CD4-positive, alpha-beta T cell treated with Interferon gamma for 1 hour (primary cell): ENCODE measurements at places on chromosomes 13 and 19.
A peak's percentile ranks its signal among the peaks of the same experiment; 100 is the strongest.

DNA sequence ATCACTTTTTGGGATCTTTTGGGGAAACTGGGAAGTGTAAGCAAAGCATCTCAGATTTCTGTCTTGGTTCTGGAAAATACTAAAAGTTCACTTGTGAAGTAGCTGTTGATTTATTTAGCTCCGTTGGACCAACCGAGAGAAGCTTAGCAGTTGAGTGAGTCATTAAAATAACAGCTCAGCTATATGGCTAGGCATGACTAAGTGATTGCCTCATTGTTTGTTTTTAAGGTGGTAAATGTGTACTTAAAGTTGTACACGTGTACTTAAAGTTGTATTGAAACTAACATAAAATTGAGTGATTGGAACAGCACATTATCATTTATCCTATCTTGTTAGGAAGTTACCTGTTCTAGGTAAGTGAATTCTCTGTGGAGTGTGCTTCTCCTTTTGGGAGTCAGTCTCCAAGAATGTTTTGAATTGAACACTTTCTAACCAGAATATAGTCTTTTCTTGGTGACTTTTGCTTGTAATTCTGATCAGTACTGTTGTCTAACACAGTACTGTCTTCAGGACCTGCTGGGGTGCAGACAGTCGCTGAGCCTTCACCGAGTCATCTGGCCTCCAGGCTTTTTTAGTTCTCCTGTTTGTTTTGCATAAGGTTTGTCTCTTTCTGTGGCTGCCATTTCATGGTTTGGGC, 2.9 kb upstream of the DCUN1D2 start:
- no peak for DNase-seq

DNA sequence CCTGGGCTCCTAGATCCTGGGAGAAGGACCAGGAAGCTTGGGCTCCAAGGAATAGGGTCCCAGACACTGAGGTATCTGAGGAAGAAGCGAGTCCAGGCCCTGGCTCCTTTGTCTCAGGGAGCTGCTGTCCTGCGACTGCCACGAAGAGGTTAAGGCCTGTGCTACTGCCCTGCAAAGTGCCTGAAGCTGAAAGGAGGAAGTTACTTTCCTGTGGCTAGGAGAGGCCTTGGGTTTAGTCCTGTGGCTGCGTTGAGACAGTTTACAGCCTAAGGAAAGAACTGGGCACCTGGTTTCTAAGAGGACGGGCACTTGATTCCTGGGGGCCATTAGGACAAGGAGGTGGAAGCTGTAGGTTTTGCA, 2.8 kb downstream of the MYADM start:
- peak; percentile 64 for DNase-seq

DNA sequence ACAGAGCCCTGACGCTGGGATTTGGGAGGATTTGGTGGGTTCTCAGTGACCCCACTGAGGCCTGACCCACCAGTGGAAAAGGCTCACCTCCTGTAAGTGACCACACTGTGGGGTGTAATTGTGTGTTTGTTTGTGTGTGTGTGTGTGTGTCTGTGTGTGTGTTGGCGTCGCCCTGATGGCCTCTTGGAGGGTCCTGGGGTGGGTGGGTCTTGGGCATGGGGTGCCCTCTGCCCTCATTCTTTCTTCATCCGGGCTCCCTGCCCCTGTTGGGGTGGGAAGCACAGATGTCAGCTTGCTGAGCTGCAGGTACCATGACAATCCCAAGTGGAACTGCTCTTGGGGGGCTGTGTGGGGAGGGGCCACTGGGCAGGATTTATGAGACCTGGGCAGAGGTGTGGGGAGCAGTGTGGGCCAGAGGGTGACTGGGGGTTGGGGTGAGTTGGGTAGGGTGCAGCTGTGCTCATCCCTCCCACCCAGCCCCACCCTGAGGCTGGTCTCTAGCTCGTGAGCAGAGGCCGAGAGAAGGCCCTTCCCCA, 22.8 kb downstream of the WTIP start:
- no peak for DNase-seq

GRCh38 chr13:27953676-27954405, 15.3 kb downstream of the CDX2 start:
- peak; percentile 50 for DNase-seq

GRCh38 chr13:113934576-113934975, 39.3 kb downstream of the C13orf46 start:
- no peak for DNase-seq

DNA sequence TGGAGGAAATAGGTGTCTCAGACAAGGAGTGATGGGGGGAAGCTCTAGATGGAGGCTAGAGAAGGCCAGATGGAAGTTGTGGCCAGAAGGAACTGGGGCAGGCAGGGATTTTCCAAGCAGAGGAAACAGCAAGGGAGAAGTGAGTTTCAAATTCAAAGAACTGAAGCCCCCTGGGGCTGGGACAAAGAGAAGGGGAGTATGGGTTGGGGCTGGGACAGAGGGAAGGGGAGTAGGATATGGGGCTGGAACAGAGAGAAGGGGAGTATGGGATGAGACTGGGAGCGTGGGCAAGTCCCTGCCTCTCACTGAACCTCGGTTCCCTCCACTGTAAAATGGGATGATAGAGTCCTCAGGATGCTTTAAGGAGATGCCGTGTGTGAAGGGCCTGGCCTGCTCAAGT, 1.9 kb upstream of the GTF2F1 start:
- no peak for DNase-seq

DNA sequence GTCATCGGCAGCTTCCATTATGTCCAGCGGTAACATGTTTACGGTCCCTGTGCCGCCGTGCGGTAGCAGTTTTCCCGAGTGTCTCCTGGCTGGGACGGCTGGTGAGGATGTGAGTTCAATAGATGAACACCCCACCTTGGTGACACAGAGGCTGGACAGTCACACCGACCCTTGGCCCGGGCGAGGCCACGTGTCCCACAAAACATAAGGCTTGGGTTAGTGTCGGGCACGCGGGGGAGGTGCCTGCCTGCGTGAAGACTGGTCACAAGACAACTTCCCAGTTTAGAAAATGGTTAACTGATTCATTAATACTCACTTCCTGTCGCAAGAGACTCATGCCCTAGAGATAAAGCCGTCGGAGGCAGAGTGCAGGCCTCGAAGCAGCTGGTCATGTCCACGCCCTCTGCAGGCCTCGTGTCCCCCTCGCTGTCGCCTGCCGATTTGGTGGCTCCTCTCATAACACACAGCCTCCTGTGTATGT, 17.2 kb downstream of the RASA3 start:
- DNase-seq: peak; percentile 71

- no peak for DNase-seq
These were observed 35.3 kb upstream of the RFC3 start for GRCh38 chr13:33782631-33783030.

- no peak for DNase-seq
These were observed 10.8 kb downstream of the ENOX1 start for GRCh38 chr13:43776006-43776405.

GRCh38 chr13:23901365-23901764, 4.1 kb upstream of the C1QTNF9B start:
- DNase-seq: no peak

DNA sequence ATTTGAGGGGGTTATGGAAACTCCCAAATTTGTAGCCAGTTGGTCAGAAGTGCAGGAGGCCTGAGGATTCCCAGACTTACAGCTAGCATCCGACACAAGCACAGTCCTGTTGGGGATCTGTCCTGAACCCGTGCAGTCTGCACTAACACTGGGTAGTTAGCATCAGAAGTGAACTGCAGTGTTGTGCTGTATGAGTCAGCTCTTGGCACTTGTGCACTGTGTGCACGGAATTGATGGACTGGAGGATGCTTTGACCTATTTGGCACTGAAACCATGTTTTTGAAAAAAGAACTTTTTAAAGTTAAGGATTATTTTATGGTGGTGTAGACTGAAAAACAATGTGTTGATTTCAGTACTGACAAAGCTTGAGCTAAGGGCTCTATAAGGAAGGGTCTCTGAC, 279.0 kb downstream of the NHLRC3 start:
- no peak for DNase-seq

DNA sequence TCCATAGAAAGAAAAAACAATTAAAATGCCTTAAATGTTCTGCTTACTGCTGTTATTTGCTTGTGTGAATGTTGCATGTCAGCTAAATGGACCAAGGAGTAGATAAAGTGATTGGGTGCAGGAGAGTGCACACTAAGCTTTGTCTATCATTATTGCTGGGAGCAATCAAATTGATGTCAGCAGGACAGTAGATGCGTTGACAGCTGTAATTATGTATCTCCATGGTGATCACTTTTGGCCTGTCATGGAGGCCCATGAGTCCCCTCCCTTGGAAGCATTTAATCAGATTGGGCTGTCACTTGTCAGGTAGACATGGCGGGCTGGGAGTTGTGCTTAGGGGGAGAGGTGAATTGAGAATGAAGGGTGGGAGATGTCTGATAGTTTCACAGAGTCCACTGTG, 215.3 kb downstream of the PCCA start:
- DNase-seq: no peak

GRCh38 chr13:29129616-29130015, 309.5 kb downstream of the MTUS2 start:
- no peak for DNase-seq

DNA sequence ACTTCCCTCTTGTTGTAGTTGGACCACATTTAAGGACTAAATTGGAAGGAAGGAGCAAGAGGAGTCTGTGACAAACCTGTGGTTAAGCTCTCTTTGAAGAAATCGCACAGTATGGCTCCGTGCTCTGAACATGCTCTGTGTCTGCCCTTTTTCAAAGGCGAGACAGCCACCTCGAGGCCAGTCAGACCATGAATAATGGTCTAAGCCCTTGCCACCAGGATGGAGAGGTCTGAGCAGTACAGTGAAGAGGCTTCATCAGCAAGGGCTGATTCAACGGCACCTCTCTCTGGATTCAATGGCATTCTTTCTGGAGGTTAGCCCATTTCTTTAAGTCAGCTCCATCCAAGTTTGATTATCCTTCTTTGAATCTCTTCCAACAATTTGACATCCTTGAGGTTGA, 30.9 kb downstream of the FAM216B start:
- no peak for DNase-seq

DNA sequence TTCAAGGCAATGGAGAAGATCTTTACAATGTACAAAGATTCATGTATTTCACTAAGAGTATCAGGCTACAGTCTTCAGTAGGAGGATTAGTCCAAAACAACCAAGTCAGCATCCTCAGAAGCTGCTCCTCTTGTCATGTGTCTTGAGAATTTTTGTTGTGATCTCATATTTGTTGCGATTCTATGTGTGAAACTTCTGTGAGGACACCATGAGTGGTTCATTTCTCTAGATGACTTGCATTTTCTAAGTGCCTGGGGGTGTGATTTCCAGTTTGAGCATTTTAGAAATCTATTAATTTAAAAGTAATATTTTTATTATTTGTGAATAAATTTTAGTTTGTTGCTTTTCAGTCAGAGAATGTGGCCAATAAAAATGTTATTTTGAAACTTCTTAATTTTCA, 94.5 kb downstream of the RAP2A start:
- DNase-seq: no peak

DNA sequence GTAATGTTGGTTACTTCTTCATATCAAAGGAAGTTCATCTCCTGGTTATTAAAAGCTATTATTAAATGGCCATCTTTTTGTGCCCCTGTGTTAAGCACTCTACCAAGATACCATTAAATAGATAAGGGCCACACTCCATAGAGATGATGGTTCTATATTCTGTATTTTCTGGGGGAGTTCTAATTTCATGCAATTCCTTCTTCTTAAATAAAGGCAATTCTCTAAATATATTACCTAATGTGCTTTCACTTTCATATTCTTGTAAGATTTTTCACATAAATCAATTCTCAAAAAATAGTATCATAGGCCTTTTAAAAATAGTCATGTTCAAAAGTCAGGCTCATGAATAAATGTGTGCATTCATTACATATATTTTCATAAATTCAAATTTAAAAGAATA, 47.0 kb upstream of the USPL1 start:
- DNase-seq: no peak

- no peak for DNase-seq
These were observed 566.4 kb downstream of the PCDH9 start for GRCh38 chr13:66663711-66664110.

DNA sequence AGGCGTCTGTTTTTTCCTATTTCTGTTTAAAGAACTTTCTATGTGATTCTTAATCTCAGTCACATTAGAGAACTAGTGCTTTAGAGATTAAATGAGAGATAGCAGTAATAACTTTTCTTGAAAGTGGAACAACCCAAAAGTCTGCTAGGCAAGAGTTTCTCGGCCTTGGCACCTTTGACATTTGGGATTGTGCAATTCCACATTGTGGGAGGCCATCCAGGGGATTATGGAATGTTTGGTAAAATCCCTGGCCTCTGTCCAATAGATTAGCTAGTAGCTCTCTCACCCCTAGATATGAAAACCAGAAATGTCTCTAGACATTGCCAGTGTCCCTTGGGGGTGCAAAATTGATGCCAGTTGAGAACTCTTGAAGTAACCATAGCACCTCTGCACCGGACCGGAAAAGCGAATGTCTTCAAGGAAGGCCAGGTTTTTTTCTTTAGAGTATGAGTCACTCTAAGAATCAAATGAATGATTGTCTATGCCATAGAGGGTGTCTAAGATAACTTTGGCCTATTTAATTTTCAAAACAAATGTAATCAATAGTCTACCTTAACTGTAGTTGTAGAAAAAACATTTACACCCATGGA, 45.0 kb upstream of the IL17D start:
- no peak for DNase-seq

- DNase-seq: no peak
These were observed 7.9 kb downstream of the CD37 start for GRCh38 chr19:49343123-49343522.

DNA sequence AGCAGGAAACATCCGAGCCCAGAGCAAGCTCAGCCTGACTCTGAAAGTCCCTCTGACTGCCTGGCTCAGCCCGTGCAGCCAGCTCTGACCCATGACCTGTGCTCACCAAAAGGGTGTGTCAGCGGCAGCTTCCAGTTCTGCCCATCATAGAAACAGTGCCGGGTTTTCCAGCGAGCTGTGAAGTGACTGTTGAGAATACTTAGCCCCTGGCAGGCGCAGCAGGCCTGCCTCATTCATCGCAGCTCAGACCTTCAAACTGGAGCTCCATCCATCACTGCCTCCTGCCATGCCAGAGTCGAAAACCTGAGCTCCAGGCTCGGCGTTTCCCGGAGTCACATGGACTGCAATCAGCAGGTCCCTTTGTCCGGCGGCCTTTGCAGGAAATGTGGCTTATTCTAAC, 16.3 kb upstream of the GSX1 start:
- DNase-seq: no peak

DNA sequence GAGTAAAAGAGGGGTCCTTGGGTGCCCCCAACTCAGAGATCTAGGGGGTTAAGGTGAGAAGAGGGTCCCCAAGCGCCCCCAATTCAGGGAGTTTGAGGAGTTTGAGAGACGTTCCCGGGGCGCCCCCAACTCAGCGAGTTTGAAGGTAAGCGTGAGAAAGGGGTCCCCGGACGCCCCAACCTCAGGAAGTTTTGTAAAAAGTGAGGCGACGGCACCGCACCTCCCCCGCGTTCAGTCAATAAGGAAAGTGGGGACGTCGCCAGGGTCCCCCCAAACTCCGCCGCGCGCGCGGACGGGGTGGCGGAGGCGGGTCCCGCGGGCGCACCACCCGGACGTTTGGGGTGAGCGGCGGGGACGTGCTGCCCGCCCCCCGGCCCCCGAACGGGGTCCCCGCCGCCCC, 353 bp downstream of the RFX2 start:
- DNase-seq: no peak

GRCh38 chr19:31979362-31979761, 366.0 kb upstream of the ZNF507 start:
- no peak for DNase-seq

- DNase-seq: no peak
These were observed 568 bp downstream of the ATP11A start for GRCh38 chr13:112690283-112690929.
